ENCODE measurements at places on chromosomes 1 and 21. TPM values are rescaled to one million over a fixed set of nuclear protein-coding genes. Genes with fewer than 3 reads are reported as not detected.

- H3K27ac ChIP-seq: no peak overlapping the region
- no peak for DNase-seq
- no peak overlapping the region for H3K4me3 ChIP-seq
- peaks cover 9% of the 10 kb centered on the region for H3K4me1 ChIP-seq
Observed at GRCh38 chr1:35261412-35262120, 6.9 kb upstream of the ZMYM4 start.

- H3K4me3 ChIP-seq: peak overlapping the region; percentile 76
- H3K4me1 ChIP-seq: no peaks in the 10 kb centered on the region
- H3K36me3 ChIP-seq: no peaks in the 10 kb centered on the region
- H3K27me3 ChIP-seq: no peaks in the 10 kb centered on the region
- no peak for DNase-seq
Observed at GRCh38 chr1:12617511-12617900, 504 bp downstream of the DHRS3 start.

- no peak overlapping the region for H3K4me3 ChIP-seq
- H3K4me1 ChIP-seq: no peaks in the 10 kb centered on the region
- H3K27me3 ChIP-seq: no peaks in the 10 kb centered on the region
- H3K27ac ChIP-seq: no peak overlapping the region
- no peak for DNase-seq
Observed at GRCh38 chr1:235784950-235785349, 81.8 kb downstream of the LYST start.

The HTR1D gene
- total RNA-seq: not detected

GRCh38 chr1:170175484-170175883 is 29.7 kb downstream of the NTMT2 start:
- no peak for DNase-seq
- H3K27me3 ChIP-seq: no peaks in the 10 kb centered on the region
- H3K36me3 ChIP-seq: no peaks in the 10 kb centered on the region
- no peak overlapping the region for H3K4me3 ChIP-seq

DNA sequence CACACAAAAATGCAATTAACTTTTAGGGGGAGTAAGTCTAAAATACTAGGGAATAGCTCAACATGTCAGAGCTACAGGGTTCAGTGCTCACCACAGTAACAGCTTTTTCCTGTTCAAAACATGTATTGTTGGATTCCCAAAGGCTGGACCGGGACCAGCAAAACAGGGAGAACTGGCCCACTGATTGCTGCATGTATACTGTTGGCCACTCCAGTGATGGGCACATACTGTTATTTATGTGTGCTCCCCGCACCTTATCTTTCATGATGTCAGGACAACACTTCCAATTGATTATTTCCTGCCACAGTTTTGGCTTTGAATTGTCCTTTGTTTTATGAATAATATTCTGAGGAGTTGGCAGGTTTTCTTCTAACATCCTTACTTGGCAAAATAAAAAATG is 50.7 kb downstream of the HMGB4 start:
- H3K27me3 ChIP-seq: no peaks in the 10 kb centered on the region
- no peaks in the 10 kb centered on the region for H3K4me1 ChIP-seq
- DNase-seq: no peak
- no peak overlapping the region for H3K27ac ChIP-seq
- no peaks in the 10 kb centered on the region for H3K36me3 ChIP-seq

GRCh38 chr1:228190778-228191177 is 17.1 kb upstream of the OBSCN start:
- no peaks in the 10 kb centered on the region for H3K27me3 ChIP-seq
- no peaks in the 10 kb centered on the region for H3K4me1 ChIP-seq
- no peak for DNase-seq
- no peak overlapping the region for H3K27ac ChIP-seq

The LAMC2 gene
- 2.6 TPM for total RNA-seq

The RNF2 gene
- total RNA-seq: 12.6 TPM

DNA sequence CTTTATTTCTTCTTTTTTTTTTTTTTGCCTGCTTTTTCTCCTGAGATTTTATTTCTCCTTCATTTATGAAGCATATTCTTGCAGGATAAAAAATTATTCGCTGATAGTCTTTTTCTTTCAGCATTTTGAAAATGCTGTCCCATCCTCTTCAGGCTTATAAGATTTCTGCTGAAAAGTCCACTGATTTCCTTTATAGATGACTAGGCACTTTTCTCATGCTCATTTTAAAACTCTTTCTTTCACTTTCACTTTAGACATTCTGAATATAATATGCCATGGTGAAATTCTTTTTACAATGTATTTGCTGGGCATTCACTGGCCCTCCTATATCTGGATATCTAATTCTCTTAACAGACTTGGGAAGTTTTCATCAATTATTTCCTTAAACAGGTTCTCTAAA is 25.5 kb upstream of the GTF2B start:
- no peaks in the 10 kb centered on the region for H3K27me3 ChIP-seq
- no peaks in the 10 kb centered on the region for H3K4me1 ChIP-seq
- H3K36me3 ChIP-seq: no peaks in the 10 kb centered on the region
- DNase-seq: no peak
- H3K4me3 ChIP-seq: no peak overlapping the region

The LRRC71 gene
- total RNA-seq: not detected

DNA sequence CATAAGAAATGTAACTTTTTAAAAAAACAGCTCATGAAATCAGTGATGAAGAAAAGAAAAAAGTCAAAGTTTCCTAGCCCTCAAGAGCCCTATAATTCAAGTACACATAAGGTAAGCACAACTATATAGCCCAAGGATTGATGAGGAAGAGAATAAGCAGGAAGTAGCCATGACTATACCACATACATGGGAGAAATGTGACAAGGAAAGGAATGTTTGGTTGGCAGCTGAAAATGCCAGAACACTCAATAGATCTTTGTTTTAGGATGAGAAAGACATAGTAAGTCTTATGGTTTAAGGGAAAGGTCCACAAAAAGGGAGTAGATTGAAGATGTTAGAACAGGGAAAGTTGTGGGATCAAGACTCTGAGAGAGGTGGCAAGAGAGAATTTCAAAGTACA is 5.7 kb downstream of the DOCK7 start:
- no peaks in the 10 kb centered on the region for H3K4me1 ChIP-seq
- no peaks in the 10 kb centered on the region for H3K36me3 ChIP-seq
- no peaks in the 10 kb centered on the region for H3K27me3 ChIP-seq
- H3K27ac ChIP-seq: no peak overlapping the region

DNA sequence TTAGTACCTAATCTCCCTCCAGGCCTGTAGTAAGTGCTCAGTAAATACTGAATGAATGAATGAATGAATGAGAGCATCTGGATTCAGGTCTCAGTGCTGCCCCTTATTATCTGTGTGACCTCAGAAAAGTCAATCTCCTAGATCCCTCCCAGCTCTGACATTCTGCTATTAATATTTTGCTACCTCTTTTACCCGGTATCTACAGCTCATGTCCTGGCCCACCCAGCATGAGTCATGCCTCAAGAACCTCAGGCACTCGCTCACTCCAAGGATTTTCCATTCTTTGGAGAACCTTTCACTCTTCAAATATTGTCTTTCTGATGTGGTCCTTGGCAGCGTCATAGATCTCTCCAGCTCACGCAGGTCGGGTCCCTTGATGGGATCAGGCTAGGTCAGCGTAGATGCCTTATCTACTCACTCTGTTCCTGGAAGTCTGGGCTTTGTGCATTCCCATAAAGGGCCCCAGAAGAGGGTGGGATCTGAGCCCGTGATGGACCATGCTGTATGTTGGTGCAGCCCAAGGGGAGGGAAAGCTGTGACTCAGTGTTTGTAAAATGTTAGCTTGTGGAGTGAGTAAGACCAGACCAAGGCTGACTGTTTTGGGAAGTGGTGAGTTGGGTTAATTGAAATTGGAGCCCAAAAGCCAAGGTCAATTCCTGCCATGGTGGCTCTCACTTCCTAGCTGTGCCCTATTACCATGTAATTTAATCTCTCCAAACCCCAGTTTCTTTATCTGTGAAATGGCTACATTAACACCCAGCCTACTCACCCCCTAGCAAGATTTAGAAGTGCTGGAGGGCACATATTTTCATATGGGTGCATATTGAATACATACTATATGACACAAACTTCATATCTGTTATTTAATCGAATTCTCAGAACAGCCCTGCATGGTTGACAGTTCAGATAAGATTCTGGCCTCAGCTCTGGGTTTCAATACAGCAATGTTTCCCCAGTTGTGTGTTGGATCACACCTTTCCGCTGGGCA is 214.1 kb upstream of the USP24 start:
- no peak overlapping the region for H3K4me3 ChIP-seq
- H3K36me3 ChIP-seq: no peaks in the 10 kb centered on the region
- peak overlapping the region; percentile 53 for H3K27ac ChIP-seq
- DNase-seq: peak; percentile 87

The NR1I3 gene
- not detected for total RNA-seq

DNA sequence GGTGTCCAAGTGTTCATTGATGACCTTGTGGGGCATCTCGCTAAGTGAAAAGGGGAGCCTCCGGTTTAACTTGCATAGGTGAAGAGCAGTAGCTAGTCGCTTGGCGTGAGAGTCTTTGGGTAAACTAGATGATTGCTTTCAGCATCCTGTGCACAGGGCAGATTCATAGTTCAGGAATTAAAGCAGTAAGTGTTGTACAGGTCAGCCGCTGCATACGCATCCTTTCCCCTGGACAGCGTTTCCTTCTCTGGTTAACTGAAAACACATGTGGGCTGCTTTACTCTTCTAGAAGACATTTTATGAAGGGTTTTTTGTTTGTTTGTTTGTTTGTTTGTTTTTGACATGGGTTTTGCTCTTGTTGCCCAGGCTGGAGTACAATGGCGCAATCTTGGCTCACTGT is 12.1 kb downstream of the NDUFV3 start:
- no peaks in the 10 kb centered on the region for H3K4me1 ChIP-seq
- H3K27ac ChIP-seq: no peak overlapping the region
- peaks cover 52% of the 10 kb centered on the region for H3K36me3 ChIP-seq
- DNase-seq: no peak
- no peaks in the 10 kb centered on the region for H3K27me3 ChIP-seq

The RPF1 gene
- total RNA-seq: 41.5 TPM

DNA sequence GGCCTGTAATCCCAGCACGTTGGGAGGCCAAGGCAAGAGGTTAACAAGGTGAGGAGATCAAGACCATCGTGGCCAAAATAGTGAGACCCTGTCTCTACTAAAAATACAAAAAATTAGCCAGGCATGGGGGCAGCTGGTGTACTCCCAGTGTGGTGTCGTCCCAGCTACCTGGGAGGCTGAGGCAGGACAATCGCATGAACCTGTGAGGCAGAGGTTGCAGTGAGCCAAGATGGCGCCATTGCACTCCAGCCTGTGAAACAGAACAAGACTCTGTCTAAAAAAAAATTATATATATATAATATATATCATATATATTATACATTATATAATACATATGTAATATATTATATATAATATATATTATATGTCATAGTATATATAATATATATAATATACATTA is 249.2 kb upstream of the TPTE start:
- H3K4me3 ChIP-seq: no peak overlapping the region
- H3K36me3 ChIP-seq: no peaks in the 10 kb centered on the region
- DNase-seq: peak; percentile 26
- no peaks in the 10 kb centered on the region for H3K4me1 ChIP-seq
- H3K27me3 ChIP-seq: no peaks in the 10 kb centered on the region

DNA sequence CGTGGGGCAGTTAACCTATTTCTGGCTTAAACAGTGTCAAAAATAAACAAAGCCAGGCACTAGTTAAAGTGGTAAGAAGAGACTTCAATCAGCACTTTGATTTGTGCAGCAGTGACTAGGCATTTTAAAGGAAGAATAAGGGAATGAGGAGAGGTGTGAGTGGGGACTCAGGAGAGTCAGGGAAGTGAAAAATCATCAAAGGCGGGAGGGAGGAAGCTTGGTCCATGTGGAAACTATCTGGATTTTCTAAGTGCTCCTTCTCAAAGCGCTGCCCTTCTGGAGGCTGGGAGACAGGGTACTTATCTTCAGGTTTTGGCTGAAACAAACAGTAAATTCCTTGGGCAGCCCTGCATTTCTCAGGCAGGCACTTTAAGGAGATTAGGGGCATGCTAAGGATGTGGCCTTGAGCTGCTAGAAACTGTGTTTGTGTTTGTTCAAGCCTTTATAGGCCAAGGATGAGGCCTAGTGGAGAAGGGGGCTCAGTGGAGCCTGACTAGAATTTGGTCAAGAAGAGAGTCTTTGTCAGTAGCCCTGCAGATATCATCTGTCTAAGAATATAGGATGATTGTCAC is 486.5 kb downstream of the SIPA1L2 start:
- no peak for DNase-seq
- H3K36me3 ChIP-seq: no peaks in the 10 kb centered on the region
- no peak overlapping the region for H3K27ac ChIP-seq
- peaks cover 12% of the 10 kb centered on the region for H3K4me1 ChIP-seq

The TMOD4 gene
- total RNA-seq: not detected

DNA sequence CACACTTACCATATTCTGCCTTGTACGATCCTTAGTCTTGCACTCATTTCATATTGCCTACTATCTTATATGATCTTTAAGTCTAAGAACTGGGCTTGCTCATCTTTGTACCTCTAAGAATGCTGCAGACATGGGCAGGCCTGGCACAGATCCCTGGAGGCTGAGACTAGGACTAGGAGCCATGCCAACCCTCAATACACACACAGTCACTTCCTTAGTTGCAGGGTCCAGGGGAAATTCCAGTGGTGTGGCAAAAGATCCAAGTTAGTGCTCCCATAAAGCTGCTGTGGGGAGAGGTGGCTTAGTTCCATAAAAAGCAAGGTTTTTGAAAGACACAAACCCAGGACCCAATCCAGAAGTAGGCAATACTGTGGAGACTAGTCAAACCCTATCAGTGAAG is 59.9 kb downstream of the CYYR1 start:
- H3K36me3 ChIP-seq: no peaks in the 10 kb centered on the region
- H3K4me1 ChIP-seq: no peaks in the 10 kb centered on the region
- H3K4me3 ChIP-seq: no peak overlapping the region
- no peaks in the 10 kb centered on the region for H3K27me3 ChIP-seq
- DNase-seq: no peak

- H3K27ac ChIP-seq: no peak overlapping the region
- H3K27me3 ChIP-seq: no peaks in the 10 kb centered on the region
- DNase-seq: no peak
- peaks cover 17% of the 10 kb centered on the region for H3K4me1 ChIP-seq
Observed at GRCh38 chr1:204680461-204680860, 5.1 kb downstream of the LRRN2 start.

DNA sequence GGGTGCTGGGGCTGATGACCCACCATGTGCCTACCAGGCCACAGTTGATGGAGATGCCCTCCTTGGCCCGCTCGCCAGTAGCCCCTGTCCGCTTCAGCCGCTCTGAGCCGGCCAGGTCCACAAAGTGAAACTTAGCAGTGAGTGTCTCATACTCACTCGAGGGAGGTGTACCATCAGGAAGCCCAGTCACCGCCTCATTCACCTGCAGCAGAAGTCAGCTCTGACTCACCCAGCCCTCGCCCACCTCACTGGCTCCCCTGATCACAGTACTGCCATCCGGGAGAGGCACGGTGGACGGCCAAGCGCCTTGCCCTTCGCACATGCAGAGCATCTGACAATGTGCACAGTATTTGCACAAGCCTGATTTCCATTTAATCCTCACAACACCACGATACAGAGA is 18.8 kb downstream of the KIF21B start:
- H3K4me3 ChIP-seq: no peak overlapping the region
- no peak for DNase-seq
- no peaks in the 10 kb centered on the region for H3K27me3 ChIP-seq
- no peaks in the 10 kb centered on the region for H3K4me1 ChIP-seq
- no peak overlapping the region for H3K27ac ChIP-seq

Data from right atrium auricular region (tissue), 2 donors.